ENCODE measurements at places on chromosomes 13 and 19.

- DNase-seq: no peak
These were observed 2636.9 kb upstream of the PCDH20 start for GRCh38 chr13:64052521-64052920.

GRCh38 chr13:40158757-40159156 is 503.3 kb downstream of the COG6 start:
- DNase-seq: no peak

DNA sequence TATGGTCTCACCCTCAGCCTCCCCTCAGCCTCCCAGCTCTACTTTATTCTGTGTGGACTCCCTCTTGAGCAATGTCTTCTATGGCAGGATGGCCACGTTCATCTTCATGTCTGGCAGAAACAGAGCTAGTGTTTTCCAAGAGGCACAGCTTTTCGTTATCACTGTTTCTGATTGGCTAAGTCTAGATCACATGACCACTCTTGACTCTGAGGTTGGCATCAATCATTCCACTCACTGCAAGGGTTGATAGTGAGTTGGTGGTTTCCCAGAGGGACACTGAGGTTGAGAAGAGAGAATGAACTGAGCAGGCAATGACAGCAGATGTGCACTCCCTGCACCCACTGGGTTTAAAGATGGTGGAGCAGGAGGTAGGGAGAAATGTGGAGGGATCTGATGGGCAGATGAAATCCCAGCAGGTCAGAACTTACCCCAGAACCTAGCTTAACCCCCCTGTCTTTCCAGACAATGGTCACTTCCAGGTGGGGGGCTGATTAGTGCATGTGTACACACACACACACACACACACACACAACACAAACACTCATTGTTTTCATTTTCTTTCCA is 26.3 kb upstream of the UQCRFS1 start:
- no peak for DNase-seq

- peak; percentile 88 for DNase-seq
These were observed 4.8 kb downstream of the IER2 start for GRCh38 chr19:13154911-13155471.

DNA sequence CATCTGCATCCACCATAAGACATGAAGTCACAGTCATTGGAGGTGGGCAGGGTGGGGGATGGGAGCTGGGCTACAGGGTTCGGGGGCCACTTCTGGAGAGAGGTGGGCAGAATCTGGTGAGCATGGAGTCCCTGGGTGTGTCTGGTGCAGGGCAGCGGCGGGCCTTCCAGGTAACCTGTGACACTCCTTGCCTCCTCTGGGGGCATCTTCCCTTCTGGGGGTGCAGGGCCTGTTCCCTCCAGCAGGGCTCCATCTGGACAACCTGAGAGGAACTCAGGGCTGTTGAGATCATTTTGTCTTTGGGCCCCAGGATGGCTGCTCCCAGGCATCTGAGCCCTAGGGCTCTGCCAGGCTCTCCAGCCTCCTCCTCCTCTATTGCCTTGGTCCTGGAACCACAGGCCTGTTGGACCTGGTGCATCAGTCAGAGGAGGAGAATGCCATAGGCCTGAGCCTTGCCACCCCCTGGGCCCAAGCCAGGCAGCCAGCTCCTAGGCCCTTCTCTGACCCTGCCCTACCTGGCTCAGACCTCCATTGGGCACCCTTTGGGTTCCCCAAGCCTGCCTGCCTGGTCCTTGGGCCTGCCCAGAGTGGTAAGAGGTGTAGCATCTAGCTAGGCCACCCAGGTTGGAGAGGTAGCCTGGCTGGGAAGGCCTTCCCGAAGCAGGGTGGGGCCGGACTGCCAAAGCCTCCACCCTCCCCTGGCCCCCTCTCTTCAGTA is 13.4 kb downstream of the LYL1 start:
- DNase-seq: no peak

- peak; percentile 36 for DNase-seq
These were observed 4.3 kb downstream of the NDFIP2 start for GRCh38 chr13:79485014-79485811.

DNA sequence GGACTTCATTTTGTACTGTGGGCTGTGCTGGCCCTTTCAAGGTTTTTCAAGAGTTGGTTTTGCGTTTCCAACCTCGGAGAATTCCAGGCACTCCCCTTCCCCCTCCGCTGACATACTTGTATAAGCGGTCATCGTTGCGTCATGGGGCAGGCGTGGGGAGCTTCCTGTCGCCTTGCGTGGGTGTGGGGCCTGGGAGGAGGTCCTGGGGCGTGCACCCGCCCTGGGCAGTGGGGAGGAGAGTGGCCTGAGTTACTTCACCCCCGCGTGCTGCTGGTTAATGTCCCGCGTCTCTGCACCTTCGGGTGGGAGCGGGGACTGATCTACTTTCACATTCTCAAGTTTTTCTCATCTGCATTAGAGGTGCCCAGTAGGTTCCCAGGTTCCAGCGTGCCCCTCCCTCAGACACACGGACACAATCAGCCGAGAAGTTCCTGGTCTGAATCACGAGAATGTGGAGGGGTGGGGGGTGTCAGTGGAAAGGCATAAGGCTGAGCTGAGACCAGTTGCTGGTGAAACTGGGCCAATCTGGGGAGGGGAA is 4.1 kb downstream of the IER2 start:
- DNase-seq: peak; percentile 86

DNA sequence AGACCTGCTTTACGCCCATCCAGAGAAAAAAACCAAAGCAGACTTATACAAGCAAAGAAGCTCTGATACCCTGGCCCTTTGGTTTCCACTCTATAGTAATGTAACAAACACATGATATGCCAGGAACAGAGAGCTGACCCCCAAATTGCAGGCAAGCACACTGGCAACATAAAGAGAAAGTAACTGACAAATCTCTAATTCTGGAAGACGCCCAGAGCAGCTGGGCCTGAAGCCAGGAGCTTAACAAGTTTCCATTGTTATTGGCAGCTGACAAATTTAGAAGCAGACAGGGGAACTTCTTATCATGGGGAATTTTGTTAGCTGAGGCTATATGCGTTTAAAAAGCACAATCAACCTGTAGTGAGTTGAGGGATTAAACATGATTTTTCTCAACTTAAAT is 158.0 kb downstream of the DLEU7 start:
- DNase-seq: no peak

DNA sequence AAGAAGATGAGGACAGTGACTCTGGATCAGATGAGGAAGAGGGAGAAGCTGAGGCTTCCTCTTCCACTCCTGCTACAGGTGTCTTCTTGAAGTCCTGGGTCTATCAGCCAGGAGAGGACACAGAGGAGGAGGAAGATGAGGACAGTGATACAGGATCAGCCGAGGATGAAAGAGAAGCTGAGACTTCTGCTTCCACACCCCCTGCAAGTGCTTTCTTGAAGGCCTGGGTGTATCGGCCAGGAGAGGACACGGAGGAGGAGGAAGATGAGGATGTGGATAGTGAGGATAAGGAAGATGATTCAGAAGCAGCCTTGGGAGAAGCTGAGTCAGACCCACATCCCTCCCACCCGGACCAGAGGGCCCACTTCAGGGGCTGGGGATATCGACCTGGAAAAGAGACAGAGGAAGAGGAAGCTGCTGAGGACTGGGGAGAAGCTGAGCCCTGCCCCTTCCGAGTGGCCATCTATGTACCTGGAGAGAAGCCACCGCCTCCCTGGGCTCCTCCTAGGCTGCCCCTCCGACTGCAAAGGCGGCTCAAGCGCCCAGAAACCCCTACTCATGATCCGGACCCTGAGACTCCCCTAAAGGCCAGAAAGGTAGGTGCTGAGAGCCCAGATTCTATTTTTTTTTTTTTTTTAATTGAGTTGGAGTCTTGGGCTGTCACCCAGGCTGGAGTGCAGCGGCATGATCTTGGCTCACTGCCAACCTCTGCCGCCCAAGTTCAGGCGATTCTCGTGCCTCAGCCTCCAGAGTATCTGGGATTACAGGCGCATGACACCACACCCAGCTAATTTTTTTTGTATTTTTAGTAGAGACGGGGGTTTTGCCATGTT is 2.3 kb downstream of the PPP1R15A start:
- peak; percentile 30 for DNase-seq

DNA sequence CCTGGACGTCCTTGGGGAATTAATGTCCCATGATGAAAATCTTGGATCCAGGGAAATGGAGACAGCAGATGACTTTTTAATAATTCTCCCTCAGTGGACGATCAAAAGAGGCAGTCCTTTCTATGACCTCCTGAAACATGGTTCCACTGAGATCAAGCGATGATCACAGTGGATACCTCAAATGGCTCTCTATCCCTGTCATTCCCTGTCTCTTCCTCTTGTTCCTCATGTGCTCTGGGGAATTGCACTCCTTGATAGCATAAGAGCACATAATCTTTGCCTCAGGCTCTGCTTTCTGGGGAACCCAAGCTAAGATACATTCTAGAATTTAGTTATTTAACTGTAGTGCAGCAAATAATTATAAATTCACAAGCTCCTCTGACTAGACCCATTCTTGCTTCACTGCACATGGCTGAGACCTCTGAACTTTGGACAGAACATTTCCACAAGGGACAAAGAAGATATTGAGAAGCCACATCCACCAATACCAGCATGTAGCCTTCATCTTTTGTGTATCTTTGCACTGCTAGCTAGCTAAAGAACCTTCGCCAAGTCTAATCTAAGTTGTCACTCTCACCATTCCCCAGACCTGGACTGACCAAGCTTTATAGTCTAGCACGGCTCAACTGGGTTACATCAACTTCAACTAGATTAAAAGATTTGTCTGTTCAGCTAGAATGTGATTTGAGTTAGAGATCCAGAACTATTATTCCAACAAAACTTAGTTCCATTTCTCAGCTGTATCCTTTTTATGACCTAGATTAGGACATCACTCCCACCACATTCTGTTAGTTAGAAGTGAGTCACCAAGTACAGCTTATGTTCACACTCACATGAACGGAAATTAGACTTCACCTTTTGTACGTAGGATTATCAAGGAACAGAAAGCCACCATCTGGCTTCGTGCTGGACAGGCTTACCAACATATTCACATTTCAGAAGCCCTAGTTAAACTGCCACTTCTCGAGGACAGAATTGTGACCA is 142.7 kb downstream of the SUCLA2 start:
- DNase-seq: no peak

DNA sequence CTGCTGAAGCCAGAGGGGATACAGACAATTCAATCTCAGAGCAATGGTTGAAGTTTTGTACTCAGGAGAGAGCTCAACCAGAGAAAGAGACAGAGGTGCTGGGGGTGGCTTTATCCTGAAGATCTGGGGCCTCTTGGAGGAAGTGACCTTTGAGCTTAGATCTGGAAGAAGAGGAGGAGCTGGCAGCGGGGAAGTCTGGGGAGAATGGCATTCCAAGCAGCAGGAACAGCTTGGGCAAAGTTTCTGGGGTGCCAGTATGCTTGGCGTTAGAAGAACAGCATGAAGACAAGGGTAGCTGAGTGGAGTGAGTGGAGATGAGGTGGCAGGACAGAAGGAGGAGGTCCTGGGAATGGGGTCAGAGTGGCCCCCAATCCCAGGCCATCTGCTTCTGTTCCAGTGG is 11.3 kb downstream of the MAST3 start:
- no peak for DNase-seq

DNA sequence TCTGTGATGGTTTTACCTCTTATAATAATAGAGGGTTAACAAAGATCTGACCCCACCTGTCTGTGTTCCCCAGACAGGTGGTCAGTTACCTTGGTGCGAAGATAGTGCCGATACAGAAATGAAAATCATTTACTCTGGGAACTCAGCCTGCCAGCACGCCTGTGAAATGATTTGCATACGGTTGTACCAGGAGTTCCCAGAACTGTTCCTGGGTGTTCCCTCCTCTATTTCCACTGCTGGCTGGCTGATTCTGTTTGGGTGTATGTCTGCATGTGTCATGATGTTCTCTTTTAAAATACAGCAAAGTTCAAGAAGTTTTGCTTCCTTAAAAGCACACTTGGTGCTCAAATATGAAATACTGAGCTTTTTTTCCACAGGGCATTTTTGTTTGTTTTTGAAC is 527.1 kb downstream of the FGF9 start:
- no peak for DNase-seq

GRCh38 chr13:30103161-30103840 is 204.1 kb downstream of the KATNAL1 start:
- no peak for DNase-seq

DNA sequence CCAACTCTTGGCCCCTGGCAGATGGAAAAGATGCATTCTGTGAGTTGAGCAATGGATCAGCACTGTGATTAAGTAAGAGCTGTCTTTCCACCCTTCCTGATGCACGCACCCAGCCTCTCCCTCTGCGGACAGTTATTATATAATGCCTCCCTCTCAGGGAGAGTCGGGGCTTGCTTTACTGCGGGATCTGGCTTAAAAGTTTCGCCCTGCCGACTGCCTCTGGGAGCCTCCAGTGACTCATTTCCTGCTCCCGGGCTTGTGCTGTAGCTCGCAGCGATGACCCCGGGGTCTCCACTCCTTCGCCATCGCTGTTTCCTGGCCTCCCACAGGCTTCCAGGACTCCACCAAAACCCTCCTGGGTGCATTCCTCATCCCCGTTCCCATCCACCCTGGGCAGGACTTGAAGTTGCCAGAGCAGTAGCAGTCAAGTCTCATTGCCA is 107.4 kb upstream of the SLC7A1 start:
- DNase-seq: no peak

DNA sequence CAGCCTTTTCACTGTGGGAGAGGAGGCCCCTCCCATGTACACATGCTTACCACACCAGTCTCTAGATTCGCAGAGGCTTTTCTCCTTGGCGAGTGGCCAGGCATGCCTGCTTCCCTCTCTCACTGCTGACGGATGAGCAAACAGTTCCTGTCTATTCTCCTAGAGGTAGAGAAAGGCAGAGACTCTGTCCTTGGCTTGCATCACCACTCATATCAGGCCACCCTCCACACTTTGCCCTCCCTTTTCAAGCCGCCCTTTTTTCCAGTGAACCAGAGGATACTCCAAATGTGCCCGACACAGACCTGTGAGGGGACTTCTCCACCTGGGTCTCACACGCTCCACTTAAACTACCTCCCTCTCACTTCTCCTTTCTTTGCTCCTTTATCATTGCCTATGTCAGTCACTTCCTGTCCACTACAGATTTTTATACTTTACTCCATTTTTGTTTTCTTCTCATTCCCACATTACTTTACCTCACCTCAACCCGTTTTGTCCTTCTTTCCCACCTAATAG is 284.6 kb downstream of the DNAJC15 start:
- no peak for DNase-seq

GRCh38 chr19:15173746-15174404 is 26.9 kb downstream of the NOTCH3 start:
- DNase-seq: no peak

DNA sequence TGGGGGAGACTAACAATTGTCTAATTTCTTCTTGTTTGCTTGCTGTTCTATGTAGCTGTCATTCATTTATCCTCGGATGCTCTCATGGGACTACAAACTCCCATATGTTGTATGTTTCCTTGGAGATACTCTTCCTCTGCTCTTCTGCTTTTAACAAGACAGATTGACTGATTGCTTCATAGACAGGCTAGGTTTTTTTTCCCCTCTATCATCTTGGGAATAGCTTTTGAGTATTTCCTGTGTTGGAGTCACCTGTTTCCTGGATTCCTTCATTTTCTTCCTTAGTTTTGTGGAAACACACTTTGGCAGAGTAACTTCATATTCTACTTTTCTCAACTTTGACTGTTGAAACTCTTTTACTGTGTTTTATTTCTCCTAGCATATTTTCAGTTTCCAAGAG is 27.6 kb downstream of the EDNRB start:
- DNase-seq: no peak

- no peak for DNase-seq
These were observed 20.9 kb upstream of the FOSB start for GRCh38 chr19:45446944-45447343.

- no peak for DNase-seq
These were observed 343.8 kb downstream of the MZT1 start for GRCh38 chr13:72383646-72384045.
